Fibroblast of skin of left biceps (primary cell): ENCODE measurements at places on chromosomes 1 and 21.

DNA sequence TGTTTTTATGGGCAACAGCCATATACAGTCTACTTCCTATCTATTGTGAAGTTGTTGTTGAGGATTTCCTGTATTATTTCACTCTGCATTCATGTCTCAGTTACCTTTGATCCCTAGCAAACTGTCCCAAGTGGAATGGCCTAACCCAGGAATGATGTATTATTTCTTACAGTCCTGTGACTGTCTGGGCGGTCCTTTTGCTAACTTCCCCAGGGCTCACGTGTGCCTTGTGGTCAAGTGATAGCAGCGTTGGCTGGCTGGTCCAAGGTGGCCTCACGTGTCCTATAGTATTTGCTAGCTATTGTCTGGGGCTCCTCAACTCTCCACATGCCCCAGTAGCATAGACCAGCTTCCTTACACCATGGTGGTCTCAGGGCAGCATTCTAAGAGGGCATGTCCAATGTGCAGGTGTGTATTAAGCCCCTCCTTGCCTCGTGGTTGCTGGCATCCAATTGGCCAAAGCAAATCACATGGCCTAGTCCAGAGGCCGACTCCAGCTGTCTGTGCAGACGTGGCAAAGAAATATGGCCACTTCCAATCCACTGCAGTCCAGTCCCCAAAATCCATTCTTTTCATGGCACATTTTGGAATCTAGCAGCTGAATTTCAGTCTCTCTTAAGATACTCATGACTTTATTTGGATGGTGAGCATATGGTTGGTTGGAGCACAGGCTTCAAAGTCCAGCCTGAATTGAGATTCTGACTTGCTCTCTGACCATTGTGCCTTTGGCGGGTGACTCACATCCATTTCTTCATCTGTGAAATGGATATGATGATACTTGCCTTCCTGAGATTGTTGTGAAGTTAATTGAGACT is 94.1 kb downstream of the GALNT2 start:
- no peak for DNase-seq

- DNase-seq = peak; percentile 94
Measured at GRCh38 chr1:91582431-91582921, 81.8 kb downstream of the CDC7 start.

DNA sequence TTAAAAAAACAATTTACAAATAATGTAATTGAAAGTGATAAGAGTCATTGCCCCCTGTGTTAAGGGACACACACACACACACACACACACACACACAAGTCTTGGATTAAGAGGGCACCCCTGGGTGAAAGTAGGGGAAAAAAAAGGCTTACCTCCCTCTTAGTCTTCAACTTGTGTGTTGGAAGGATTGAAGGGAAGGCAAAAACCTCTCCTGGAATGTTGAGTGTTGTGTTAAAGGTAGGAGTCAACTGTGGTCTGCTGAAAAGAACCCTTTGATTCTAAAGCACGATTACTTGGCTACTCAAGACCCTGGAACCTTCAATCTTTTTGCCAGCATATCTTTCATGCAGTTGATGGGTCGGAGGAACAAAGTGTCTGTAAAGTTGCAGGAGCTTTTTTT is 6.4 kb downstream of the PBX1 start:
- no peak for DNase-seq

- DNase-seq = no peak
Measured at GRCh38 chr1:85195703-85196102, 5.1 kb downstream of the SYDE2 start.

- no peak for DNase-seq
Measured at GRCh38 chr1:213003256-213003655, 12.4 kb downstream of the ANGEL2 start.

DNA sequence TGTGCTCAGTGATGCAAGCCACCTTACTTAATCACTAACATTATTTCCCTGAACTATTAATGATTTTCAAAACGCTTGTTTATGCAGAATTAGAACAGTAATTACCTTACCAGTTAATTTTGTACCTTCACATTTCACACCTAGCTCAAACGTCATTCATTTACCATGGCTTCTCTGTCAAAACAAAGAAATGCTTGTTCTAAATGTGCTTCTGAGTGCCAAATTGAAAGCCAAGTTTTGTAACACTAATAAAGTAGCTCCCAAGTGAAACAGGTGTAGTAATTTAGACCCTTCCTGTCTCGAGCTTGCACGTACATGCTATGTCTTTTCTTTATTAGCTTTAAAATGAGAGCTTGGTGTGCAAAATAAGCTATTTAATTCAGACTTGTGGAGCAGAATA is 533.7 kb upstream of the PKN2 start:
- DNase-seq = no peak

DNA sequence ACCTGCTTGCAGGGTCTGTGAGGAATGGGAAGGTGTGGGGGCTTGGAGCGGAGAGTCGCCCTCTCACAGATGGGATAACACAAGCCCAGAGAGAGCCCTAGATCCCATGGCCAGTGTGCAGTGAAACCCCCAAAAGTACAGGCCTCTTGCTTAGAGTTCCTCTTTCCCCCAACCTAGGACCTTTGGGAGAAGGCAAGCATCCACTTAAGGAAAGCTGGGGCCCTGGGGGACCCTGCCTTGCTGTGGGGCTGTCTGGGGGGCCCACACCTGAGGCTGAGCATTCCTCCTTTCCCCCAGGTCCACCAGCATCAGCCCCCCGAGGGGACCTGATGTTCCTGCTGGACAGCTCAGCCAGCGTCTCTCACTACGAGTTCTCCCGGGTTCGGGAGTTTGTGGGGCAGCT is 1.1 kb downstream of the VWA1 start:
- no peak for DNase-seq

DNA sequence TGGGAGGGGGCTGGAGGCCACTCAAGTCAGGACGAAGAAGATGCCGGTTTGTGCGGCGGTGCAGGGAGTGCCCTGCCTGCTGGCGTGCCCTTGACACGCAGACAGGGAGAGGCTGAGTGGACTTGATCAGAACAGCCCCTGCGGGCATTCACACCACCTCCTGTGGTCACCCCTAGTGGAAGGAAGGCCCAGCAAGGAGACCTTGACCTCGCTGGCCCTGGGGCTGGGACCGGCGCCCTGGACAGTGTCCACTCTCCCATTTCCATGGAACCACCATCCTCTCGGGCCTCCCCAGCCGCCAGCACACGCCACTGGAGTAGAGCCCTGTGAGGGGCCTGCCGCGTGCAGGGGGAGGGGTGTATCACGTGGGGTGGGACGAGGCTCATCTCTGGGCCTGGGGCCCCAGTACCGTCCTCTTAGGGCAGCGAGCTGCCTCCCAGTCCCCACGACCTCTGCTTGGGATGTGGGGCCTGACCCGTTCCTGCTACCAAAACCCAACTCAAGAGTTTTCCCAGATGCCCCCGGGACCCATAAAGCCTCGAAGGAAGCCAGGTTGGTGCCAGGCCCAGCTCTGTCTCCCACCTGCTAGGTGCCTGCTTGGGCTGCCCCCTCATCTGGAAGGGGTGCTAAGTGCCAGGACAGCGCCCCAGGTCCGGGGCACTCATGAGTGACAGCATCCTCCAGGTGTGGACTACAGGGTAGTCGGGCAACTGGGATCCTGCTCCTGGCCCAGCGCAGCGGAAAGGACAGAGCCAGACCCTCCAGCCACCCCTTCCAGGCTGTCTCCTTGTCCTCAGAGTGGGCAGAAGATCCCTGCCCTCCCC is 62.8 kb downstream of the SLX9 start:
- DNase-seq = no peak
